ENCODE measurements at places on chromosomes 16 and 17. TPM values are rescaled to one million over a fixed set of nuclear protein-coding genes. Genes with fewer than 3 reads are reported as not detected.

Gene SLC52A1
- not detected for total RNA-seq

DNA sequence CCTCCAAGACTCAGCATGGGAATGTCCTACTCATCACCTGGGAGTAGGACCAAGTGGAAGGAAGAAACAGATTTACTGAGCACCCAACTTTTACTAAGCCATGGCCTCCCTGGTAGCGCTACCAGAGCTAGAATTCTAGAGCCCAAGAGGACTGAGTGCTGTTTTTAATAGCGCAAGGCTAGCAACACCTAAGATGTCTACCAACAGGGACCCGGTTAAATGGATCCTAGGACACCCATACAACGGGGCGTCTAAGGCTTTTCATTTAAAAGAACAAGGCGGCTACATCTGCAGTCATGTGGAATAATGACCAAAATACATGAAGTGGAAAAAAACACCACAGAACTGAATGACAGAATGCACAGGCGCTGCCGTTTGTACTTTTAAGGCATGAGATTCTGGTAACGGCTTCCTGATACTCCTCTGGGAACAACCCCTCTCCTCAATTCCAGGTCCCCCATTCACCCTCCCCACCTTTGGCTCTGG, 5.1 kb downstream of the GGA2 start:
- H3K36me3 ChIP-seq = no peaks in the 10 kb centered on the region
- no peak for DNase-seq
- H3K4me3 ChIP-seq = no peak overlapping the region
- H3K27ac ChIP-seq = peak overlapping the region; percentile 63

Gene TIGD7
- 8.3 TPM for total RNA-seq

DNA sequence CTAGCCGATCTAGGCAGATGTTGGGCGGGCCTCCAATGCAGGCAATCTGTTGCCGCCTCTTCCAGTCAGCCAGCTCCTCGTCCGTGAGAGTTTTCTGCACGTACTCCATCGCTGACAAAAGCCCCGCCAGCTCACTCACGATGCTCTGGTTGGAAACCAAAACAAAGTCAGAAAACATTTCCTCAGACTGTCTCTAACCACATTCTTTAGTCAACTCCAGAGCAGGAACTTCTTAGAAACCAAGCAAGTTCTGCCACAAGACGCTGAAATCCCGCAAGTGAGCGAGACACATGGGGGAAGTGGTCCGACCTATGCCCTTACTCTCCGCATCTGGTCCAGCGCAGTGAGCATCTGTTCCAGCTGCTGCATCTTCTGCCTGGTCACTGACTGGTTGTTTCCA, 49.1 kb downstream of the STAT5A start:
- peaks cover 11% of the 10 kb centered on the region for H3K4me1 ChIP-seq
- no peaks in the 10 kb centered on the region for H3K27me3 ChIP-seq
- DNase-seq = no peak
- peaks cover 95% of the 10 kb centered on the region for H3K36me3 ChIP-seq
- peak overlapping the region; percentile 39 for H3K27ac ChIP-seq

DNA sequence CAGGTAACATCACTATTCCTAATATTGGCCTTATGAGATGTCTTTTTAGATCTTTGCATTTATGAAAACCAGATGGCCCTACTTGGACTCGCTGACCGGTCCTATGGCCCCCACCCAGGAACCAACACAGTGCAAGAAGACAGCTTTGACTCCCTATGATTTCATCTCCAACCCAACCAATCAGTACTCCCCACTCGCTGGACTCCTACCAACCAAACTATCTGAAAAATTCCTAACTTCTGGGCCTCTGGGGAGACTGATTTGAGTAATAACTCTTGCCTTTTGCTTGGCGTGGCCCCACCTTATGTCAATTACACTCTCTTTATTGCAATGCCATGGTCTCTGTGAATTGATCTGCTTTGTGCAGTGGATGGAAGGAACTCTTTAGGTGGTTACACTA, 828.9 kb downstream of the CDH11 start:
- H3K27me3 ChIP-seq = no peaks in the 10 kb centered on the region
- no peak for DNase-seq
- no peak overlapping the region for H3K27ac ChIP-seq
- no peaks in the 10 kb centered on the region for H3K36me3 ChIP-seq
- H3K4me1 ChIP-seq = peaks cover 4% of the 10 kb centered on the region
- no peak overlapping the region for H3K4me3 ChIP-seq

Gene SULT1A3
- 14.1 TPM for total RNA-seq

DNA sequence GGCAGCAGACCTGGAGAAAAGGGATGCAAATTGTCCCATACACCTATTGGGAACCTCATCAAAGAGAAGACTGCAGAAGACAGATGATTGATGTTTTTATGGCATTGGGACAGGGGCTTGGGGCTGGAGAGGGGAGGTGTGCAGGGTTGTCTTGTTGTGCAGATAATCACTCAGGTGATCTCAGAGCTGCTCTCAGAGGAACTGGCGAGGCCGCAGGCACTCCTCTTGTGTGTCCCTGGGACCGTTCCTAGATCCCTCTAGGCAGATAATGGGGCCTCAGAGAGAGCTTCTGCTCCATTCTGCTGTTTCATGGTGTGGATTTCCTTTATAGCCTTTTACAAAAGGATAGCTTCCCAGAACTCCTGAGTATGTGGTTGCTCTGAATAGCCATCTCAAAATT, 1.6 kb downstream of the RNF213 start:
- H3K27ac ChIP-seq = peak overlapping the region; percentile 98
- no peaks in the 10 kb centered on the region for H3K27me3 ChIP-seq
- no peak for DNase-seq
- peaks cover 46% of the 10 kb centered on the region for H3K4me1 ChIP-seq
- peaks cover 26% of the 10 kb centered on the region for H3K36me3 ChIP-seq
- H3K4me3 ChIP-seq = peak overlapping the region; percentile 93

GRCh38 chr17:19744492-19744891, 3.6 kb downstream of the ALDH3A1 start:
- H3K4me1 ChIP-seq = peaks cover 20% of the 10 kb centered on the region
- H3K36me3 ChIP-seq = no peaks in the 10 kb centered on the region
- DNase-seq = no peak
- peak overlapping the region; percentile 62 for H3K4me3 ChIP-seq
- peak overlapping the region; percentile 54 for H3K27ac ChIP-seq

Gene ZSCAN10
- total RNA-seq = not detected

DNA sequence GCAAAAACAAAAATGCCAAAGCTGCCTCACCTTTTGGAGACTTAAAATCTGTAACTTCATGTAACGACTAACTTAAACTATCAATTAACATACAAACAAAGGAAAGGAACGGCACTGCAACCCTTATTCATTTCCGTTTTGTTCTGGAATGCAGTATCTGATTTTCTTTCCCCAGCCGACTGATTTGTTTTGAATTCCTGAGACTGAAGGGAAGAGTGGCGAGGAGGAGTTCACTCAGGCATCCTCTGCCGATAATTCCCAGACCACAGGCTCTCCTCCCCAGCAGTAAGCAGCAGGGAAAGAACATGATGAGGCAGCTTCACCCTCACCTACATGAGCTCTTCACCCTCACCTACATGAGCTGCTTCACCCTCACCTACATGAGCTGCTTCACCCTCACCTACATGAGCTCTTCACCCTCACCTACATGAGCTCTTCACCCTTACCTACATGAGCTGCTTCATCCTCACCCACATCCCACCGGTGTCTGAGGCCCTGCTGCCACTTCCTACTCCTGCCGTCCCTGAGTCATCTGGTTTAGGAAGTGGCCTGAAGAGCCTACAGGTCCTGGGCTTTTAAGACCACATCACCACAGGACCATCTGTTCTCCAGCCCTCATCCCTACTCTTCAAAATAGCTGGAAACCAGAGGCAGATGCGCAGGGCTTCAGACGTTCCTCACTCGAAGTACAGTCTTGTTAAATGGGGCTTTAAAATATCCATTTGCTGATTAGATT, 168.0 kb upstream of the RPH3AL start:
- H3K4me3 ChIP-seq = no peak overlapping the region
- peaks cover 39% of the 10 kb centered on the region for H3K36me3 ChIP-seq
- H3K4me1 ChIP-seq = no peaks in the 10 kb centered on the region
- no peaks in the 10 kb centered on the region for H3K27me3 ChIP-seq
- no peak for DNase-seq
- no peak overlapping the region for H3K27ac ChIP-seq

DNA sequence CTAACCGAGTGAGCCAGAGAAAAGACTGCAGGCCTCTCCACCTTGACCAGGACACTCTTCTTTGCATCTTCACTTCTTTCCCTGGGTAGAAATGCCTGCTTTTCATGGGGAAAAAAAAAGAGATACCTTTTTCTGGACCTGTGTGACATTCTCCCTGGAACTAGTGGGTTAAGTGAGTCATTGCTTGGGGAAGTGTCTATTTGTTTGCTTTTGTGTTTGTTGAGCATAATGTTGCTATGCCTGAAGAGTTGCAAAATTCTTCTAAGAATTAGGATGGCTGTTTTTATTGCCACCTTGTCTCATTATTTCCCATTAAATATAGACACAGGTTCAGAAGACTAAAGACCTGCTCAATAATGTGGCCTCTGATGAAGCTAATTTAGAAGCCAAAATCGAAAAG, 18.8 kb downstream of the CLUAP1 start:
- peak overlapping the region; percentile 63 for H3K27ac ChIP-seq
- H3K4me1 ChIP-seq = peaks cover 10% of the 10 kb centered on the region
- H3K27me3 ChIP-seq = no peaks in the 10 kb centered on the region
- DNase-seq = no peak
- H3K36me3 ChIP-seq = peaks cover 93% of the 10 kb centered on the region

GRCh38 chr16:51875834-51876600, 670.9 kb downstream of the TOX3 start:
- H3K36me3 ChIP-seq = no peaks in the 10 kb centered on the region
- no peaks in the 10 kb centered on the region for H3K27me3 ChIP-seq
- no peaks in the 10 kb centered on the region for H3K4me1 ChIP-seq
- no peak for DNase-seq
- no peak overlapping the region for H3K27ac ChIP-seq

DNA sequence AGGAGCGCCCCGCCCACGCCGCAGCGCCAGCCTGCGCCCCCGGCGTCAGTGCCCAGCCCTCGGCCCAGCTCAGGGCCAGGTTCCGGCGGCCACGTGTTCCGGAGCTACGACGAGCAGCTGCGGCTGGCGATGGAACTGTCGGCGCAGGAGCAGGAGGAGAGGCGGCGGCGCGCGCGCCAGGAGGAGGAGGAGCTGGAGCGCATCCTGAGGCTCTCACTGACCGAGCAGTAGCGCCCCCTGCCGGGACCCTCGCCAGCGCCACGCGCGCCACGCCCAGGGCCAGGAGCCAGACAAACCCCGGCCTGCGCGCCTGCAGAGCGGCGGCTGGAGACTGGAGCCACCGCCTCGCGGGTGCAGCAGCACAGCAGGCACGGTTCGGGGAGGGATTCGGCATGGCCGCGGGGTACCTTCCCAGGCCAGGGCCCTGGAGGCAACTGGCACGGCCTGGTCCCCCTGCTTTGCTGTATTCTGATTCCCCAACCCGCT, 9.3 kb downstream of the CORO6 start:
- H3K4me3 ChIP-seq = peak overlapping the region; percentile 57
- peaks cover 58% of the 10 kb centered on the region for H3K4me1 ChIP-seq
- DNase-seq = peak; percentile 99

Gene WIPF2
- 7.8 TPM for total RNA-seq

Gene C17orf50
- total RNA-seq = not detected

- H3K36me3 ChIP-seq = peaks cover 63% of the 10 kb centered on the region
- H3K4me3 ChIP-seq = no peak overlapping the region
- no peak for DNase-seq
- H3K27me3 ChIP-seq = no peaks in the 10 kb centered on the region
- H3K27ac ChIP-seq = no peak overlapping the region
Measured at GRCh38 chr17:7911116-7911515, 5.0 kb downstream of the RNF227 start.

GRCh38 chr16:75304521-75305363, 53.3 kb upstream of the BCAR1 start:
- H3K27me3 ChIP-seq = no peaks in the 10 kb centered on the region
- peak overlapping the region; percentile 77 for H3K27ac ChIP-seq
- peaks cover 30% of the 10 kb centered on the region for H3K4me1 ChIP-seq
- no peak for DNase-seq

DNA sequence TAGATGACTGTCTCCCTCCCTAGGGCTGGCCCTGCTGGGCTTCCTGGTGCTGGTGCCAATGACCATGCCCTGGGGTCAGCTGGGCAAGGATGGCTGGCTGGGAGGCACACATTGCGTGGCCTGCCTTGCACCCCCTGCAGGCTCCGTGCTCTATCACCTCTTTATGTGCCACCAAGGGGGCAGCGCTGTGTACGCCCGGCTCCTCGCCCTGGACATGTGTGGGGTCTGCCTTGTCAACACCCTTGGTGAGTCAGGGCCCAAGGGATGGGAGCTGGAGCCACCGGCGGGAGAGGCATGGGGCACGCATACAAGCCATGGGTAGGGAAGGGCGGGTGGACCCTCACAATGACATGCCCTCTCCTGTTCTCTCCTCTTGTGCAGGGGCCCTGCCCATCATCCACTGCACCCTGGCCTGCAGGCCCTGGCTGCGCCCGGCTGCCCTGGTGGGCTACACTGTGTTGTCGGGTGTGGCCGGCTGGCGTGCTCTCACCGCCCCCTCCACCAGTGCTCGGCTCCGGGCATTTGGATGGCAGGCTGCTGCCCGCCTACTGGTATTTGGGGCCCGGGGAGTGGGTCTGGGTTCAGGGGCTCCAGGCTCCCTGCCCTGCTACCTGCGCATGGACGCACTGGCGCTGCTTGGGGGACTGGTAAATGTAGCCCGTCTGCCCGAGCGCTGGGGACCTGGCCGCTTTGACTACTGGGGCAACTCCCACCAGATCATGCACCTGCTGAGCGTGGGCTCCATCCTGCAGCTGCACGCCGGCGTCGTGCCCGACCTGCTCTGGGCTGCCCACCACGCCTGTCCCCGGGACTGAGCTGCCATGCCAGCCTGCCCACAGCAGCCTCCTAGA, 2.2 kb downstream of the PAQR4 start:
- peaks cover 10% of the 10 kb centered on the region for H3K27me3 ChIP-seq
- peaks cover 29% of the 10 kb centered on the region for H3K4me1 ChIP-seq
- H3K27ac ChIP-seq = no peak overlapping the region

DNA sequence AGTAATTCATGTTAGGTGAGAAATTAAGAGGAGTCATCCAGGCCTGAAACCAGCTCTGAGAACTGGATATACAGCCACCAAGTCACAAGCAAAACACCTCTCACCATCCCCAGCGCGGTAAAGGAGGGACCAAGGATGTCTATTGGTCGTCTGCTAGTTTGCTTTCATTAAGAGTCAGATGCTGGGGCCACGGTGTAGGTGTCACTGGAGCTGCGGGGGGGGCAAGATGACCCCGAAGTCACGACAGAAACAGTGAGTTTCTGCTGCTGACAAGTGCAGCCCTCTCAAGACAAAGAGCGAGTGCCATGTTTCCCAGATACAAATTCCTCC, 790 bp downstream of the NCBP3 start:
- no peak for DNase-seq
- peak overlapping the region; percentile 91 for H3K27ac ChIP-seq
- peaks cover 25% of the 10 kb centered on the region for H3K4me1 ChIP-seq
- H3K27me3 ChIP-seq = no peaks in the 10 kb centered on the region
- peaks cover 16% of the 10 kb centered on the region for H3K36me3 ChIP-seq

DNA sequence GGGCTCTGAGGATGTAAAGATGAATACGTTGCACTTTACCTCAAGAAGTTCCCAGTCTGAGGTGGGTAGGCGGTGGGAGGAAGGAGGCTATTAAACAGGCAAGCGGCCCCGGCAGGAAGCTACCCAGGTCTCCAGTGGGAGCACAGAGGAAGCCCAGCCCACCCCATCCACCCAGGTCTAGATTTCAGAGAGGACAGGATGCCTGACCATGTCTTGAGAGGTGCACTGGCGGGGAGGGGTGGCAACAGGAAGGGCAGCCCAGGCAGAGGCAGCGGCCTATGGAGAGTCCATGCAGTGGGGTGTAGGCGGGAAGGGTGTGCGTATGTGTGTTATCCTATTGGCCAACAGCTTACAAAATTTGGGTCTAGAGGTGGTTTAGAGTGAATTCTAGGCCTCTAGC, 13.9 kb downstream of the SARM1 start:
- no peaks in the 10 kb centered on the region for H3K27me3 ChIP-seq
- H3K4me3 ChIP-seq = peak overlapping the region; percentile 46
- DNase-seq = no peak
- no peak overlapping the region for H3K27ac ChIP-seq
- H3K36me3 ChIP-seq = peaks cover 48% of the 10 kb centered on the region
- peaks cover 8% of the 10 kb centered on the region for H3K4me1 ChIP-seq
